SJCRH30 (cell line): ENCODE measurements at places on chromosomes 16 and 17. TPM values are rescaled to one million over a fixed set of nuclear protein-coding genes. Genes with fewer than 3 reads are reported as not detected.

DNA sequence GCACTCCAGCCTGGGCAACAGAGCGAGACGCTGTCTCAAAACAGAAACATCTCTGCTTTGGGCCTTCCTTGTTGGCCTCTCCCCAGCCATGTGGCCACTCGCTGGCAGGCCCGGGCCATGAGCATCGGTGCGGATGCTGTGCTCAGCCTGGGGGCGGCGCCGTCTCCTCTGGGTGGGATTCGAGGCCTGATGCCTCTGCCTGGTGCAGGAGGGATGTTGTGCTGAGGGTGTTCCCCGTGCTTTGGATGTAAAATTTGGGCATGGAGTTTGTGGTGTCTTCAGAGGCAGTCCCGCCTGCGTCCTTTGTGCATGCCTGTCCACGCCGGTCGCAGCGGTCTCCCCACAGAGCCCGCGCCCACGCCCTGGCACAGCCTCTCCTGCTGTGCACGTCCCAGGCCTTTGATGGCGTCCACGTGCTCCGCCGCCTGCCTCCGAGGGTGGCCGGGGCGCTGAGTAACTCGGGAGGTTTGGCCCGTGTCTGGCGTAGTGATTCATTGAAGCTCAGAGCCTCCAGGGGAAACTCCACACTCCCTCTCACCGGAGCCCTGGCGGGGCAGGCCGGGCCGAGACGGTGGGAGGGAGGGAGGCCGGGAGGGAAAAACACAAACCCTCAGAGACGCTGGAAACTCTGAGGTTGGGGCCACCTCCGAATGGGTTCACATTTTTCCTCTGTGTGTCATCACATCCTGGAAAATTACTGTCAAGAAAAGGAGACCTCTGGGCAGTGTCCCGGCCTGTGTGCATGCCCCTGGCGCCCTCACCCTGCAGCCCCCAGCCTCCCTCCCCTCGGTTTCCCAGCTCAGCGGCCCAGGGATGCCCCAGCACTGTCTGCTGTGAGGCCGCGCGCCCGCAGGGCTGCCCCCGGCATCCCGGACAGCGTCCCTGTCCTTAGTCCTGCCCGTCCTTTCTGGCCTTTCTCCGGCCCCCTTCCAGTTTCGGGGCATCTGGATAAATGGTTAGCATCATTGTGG, 19.0 kb downstream of the CENPX start:
- peaks cover 52% of the 10 kb centered on the region for H3K4me1 ChIP-seq
- H3K27ac ChIP-seq: peak overlapping the region; percentile 28
- DNase-seq: peak; percentile 90
- H3K36me3 ChIP-seq: no peaks in the 10 kb centered on the region

DNA sequence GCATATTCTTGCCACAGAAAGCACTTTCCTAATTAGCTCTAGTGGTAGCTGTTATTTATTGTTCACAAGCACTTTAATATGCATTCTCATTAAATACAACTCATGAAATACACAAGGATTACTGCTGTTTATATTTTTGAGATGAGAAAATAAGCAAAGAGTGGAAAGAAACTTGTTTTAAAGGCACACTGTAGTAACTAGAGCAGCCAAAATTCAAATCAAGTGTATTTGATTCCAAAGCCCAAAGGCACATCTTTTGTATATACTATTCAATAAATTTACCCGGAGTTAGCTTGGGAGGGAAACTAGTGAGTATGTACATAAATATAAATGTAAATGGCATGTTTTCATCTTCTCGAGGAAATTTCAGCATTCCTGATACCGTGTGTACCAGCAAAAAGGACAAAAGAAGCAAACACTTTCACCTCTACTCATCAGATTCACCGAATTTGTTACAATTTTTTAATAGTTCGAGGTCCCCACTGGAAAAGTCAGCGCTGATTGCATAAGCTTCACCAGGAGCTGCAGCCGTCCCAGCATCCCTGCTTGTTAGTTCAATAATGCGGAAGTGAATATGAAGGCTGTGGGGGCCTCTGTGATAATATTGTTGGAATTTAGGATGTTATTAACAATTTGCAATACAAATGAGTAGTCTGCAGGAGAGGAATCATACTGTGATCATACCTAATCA, 371.6 kb upstream of the MON1B start:
- no peak overlapping the region for H3K27ac ChIP-seq
- no peak overlapping the region for H3K4me3 ChIP-seq
- no peak for DNase-seq

DNA sequence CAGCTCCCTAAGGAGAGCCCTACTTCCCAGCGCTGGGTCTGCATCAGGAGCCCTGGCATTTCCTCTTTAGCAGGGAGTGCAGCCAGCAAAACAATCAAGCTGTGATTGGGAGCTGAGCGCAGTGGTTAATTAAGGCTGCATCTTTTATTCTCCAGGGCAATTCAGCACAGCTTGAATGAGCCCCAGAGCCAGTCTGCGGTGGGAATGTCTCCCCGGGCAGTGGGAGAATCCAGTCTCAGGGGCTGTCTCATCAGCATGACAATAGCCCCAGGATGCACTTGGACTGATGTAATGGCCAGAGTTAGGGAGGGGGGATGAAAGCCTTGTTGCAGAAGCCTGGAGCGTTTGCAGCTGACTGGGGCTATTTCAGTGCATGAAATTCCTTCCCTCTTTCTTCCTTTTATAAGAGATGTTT, 292.6 kb upstream of the SOX9 start:
- no peak for DNase-seq
- H3K27ac ChIP-seq: no peak overlapping the region
- H3K27me3 ChIP-seq: no peaks in the 10 kb centered on the region
- H3K36me3 ChIP-seq: no peaks in the 10 kb centered on the region

- H3K4me3 ChIP-seq: no peak overlapping the region
- no peaks in the 10 kb centered on the region for H3K27me3 ChIP-seq
- H3K27ac ChIP-seq: no peak overlapping the region
- H3K4me1 ChIP-seq: no peaks in the 10 kb centered on the region
- DNase-seq: no peak
- H3K36me3 ChIP-seq: peaks cover 55% of the 10 kb centered on the region
These were observed 9.6 kb downstream of the G6PC3 start for GRCh38 chr17:44079877-44080821.

Gene CCL23
- total RNA-seq: not detected in 2 replicates

- no peak overlapping the region for H3K27ac ChIP-seq
- H3K27me3 ChIP-seq: no peaks in the 10 kb centered on the region
- DNase-seq: peak; percentile 43
- no peak overlapping the region for H3K4me3 ChIP-seq
These were observed 139.7 kb downstream of the SEC14L1 start for GRCh38 chr17:77280304-77281121.

- DNase-seq: no peak
- H3K4me1 ChIP-seq: peaks cover 9% of the 10 kb centered on the region
- no peaks in the 10 kb centered on the region for H3K27me3 ChIP-seq
- H3K4me3 ChIP-seq: no peak overlapping the region
- H3K27ac ChIP-seq: no peak overlapping the region
These were observed 165.9 kb upstream of the CHMP6 start for GRCh38 chr17:80825471-80826345.

DNA sequence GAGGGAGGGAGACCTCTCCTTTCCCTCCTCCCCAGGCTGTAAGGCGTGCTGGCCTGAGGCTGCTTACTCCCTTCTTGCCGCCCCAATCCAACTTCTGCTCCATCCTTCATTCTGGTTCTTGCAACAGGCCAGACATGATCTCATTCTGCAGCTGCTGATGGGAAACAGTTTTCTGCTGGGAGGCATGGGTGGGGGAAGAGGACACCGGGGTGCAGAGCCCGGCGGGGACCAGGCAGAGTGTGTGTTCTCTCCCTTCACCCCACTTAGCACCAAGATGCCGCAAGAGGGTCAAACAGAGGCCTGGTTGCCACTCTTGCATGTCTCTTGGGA, 1.4 kb downstream of the SARM1 start:
- no peak overlapping the region for H3K27ac ChIP-seq
- H3K4me1 ChIP-seq: peaks cover 20% of the 10 kb centered on the region
- H3K4me3 ChIP-seq: peak overlapping the region; percentile 69

GRCh38 chr17:42536372-42537155, 523 bp downstream of the NAGLU start:
- H3K4me1 ChIP-seq: peaks cover 15% of the 10 kb centered on the region
- H3K4me3 ChIP-seq: peak overlapping the region; percentile 63
- H3K36me3 ChIP-seq: peaks cover 3% of the 10 kb centered on the region; the same call in 1 of the 2 replicates
- DNase-seq: peak; percentile 96
- H3K27me3 ChIP-seq: no peaks in the 10 kb centered on the region
- H3K27ac ChIP-seq: peak overlapping the region; percentile 98

Gene PPL
- total RNA-seq: 0.18 and 0.22 TPM in 2 replicates

DNA sequence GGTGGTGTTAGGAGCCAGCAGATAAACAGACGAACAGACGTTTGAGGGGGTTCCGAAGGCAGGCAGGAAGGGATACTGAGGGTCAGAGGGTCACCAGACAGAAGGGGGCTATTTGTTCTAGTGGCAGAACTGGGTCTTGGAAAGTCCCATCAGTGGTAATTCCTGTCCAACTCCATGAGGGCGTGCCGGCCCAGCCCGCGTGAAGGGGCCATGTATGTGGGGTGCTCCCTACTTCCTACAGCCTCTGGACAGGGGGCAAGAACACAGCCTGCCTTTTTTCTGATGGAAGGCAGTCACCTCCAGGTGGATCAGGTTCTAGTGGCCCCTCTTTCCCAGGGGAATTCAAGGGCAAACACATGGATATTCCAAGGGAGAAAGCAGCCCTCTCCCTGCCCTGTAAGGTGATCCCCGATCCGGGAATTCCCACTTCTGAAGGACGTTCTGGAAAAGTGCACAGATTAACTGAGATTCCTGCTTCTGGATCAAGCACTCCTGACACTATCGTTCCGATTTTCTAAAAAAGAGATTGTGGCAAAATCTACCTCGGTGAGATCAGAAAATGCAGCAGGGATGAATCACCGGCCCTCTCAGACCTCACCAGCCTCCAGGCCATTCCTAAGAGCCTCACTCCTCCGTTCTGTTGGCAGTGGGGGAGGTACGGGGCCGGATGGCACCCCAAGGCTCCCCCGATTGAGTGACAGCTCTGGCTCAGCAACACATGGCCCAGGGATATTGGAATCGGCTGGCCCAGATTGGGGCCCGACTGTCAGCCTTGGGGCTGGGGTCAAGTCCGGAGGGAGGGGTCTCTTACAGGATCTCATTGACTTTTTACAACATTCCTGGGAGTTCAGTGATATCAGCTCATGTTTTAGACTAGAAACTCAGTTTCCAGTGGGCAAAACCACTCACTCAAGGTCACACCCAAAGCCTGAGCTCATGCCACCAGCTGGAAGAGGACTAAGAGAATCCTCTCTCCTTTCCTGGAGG, 12.4 kb downstream of the STX1B start:
- no peaks in the 10 kb centered on the region for H3K36me3 ChIP-seq
- H3K4me3 ChIP-seq: peak overlapping the region; percentile 7
- no peaks in the 10 kb centered on the region for H3K27me3 ChIP-seq
- peak overlapping the region; percentile 69 for H3K27ac ChIP-seq
- peak; percentile 70 for DNase-seq

DNA sequence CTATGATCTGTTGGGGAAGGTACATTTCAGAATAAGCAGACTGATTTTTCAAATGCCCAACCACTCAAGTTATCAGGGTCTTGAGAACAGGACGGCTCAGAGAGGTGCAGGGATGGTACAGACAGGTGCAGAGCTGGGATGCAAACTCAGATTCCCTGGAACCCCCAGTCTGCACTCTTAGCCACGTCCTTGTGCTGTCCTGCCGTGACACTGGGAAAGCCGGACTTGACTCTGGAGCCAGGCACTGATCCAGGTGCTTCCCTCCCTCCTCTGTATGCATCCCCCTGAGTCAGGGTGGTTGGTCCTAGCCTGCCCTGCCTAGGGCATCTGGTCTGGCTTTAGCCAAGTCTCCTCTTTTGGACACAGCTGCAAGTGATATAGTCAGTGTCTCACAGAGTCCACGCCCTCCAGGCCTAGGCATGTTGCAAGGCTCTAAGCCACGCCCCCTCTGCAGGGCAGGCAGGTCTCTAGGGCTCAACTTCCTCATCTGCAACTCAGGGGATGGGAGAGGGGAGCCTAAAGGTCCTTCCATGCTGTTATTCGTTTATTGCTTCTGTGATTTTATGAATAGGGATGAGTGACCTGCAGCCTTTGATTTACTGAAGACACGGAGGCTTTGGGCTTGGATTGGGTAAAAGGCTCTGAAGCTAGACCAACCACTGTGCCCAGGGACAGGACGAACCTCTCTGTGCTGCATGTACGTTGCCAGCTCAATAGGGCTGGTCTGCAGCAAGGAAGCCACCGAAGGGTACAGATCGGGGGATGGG, 97.3 kb downstream of the SDK2 start:
- H3K4me1 ChIP-seq: peaks cover 12% of the 10 kb centered on the region; the same call in 1 of the 2 replicates
- no peak overlapping the region for H3K27ac ChIP-seq
- peak; percentile 70 for DNase-seq
- H3K4me3 ChIP-seq: no peak overlapping the region
- no peaks in the 10 kb centered on the region for H3K36me3 ChIP-seq

- DNase-seq: no peak
- H3K36me3 ChIP-seq: no peaks in the 10 kb centered on the region
- no peak overlapping the region for H3K27ac ChIP-seq
These were observed 33.7 kb upstream of the LITAF start for GRCh38 chr16:11620243-11621003.

GRCh38 chr17:71975331-71975801, 145.5 kb upstream of the SOX9 start:
- H3K4me3 ChIP-seq: no peak overlapping the region
- H3K27me3 ChIP-seq: no peaks in the 10 kb centered on the region
- no peak overlapping the region for H3K27ac ChIP-seq
- H3K36me3 ChIP-seq: no peaks in the 10 kb centered on the region
- no peaks in the 10 kb centered on the region for H3K4me1 ChIP-seq

DNA sequence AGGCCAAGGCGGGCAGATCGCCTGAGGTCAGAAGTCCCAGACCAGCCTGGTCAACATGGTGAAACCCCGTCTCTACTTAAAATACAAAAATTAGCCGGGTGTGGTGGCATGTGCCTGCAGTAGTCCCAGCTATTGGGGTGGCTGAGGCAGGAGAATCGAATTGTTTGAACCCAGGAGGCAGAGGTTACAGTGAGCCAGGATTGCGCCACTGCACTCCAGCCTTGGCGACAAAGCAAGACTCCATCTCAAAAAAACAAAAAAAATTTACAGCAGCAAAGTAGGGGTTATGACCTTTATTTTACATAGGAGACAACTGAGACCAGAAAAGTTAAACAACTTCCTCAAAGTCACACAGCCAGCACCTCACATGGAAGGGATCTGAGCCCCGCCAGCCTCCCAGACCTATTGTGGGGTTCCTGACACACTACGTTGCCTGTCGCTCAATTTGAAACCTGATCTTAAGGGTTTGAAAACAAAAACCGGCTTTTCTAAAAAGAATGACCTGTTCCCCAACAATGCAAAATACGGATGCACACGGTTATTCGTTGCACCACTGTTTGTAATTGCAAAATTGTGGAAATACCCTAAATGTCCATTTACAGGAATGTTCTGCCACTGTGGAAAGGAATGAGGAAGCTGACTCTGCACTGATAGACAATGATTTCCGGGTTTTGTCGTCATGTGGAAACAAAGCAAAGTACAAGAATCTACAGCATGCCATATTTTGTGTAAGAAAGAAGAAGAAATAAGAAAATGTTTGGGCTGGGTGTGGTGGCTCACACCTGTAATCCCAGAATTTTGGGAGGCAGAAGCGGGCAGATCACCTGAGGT, 77.2 kb downstream of the CNGB1 start:
- DNase-seq: no peak
- H3K4me1 ChIP-seq: no peaks in the 10 kb centered on the region
- H3K4me3 ChIP-seq: no peak overlapping the region

GRCh38 chr17:80695979-80696378, 151.3 kb downstream of the RPTOR start:
- H3K4me1 ChIP-seq: peaks cover 21% of the 10 kb centered on the region
- no peak overlapping the region for H3K27ac ChIP-seq
- H3K4me3 ChIP-seq: no peak overlapping the region
- no peaks in the 10 kb centered on the region for H3K36me3 ChIP-seq
- no peaks in the 10 kb centered on the region for H3K27me3 ChIP-seq
- no peak for DNase-seq
